Activated T-helper 17 cell treated with anti-CD3 and anti-CD28 coated beads, Interleukin-2, amount 50 U/mL, for 72 hours (primary cell): ENCODE measurements at places on chromosomes 1 and 21. TPM values are rescaled to one million over a fixed set of nuclear protein-coding genes. Genes with fewer than 3 reads are reported as not detected.
A peak's percentile ranks its signal among the peaks of the same experiment; 100 is the strongest.

The VANGL2 gene
- not detected for total RNA-seq

The CRP gene
- not detected for total RNA-seq

The SLC44A5 gene
- total RNA-seq, result 0.61 TPM

The BOLA1 gene
- total RNA-seq, result 23.1 TPM

The KCNN3 gene
- total RNA-seq, result 0.11 TPM

The TEKT2 gene
- 0.64 TPM for total RNA-seq

The TMCO4 gene
- 12.6 TPM for total RNA-seq

The NUDT17 gene
- 2.3 TPM for total RNA-seq

The SYCP1 gene
- total RNA-seq, result not detected

The UBE2U gene
- not detected for total RNA-seq

The S100A7A gene
- total RNA-seq, result not detected

The DENND2C gene
- total RNA-seq, result 1.0 TPM

GRCh38 chr1:42730002-42730401, 10.0 kb downstream of the CLDN19 start:
- ATAC-seq, result no peak

DNA sequence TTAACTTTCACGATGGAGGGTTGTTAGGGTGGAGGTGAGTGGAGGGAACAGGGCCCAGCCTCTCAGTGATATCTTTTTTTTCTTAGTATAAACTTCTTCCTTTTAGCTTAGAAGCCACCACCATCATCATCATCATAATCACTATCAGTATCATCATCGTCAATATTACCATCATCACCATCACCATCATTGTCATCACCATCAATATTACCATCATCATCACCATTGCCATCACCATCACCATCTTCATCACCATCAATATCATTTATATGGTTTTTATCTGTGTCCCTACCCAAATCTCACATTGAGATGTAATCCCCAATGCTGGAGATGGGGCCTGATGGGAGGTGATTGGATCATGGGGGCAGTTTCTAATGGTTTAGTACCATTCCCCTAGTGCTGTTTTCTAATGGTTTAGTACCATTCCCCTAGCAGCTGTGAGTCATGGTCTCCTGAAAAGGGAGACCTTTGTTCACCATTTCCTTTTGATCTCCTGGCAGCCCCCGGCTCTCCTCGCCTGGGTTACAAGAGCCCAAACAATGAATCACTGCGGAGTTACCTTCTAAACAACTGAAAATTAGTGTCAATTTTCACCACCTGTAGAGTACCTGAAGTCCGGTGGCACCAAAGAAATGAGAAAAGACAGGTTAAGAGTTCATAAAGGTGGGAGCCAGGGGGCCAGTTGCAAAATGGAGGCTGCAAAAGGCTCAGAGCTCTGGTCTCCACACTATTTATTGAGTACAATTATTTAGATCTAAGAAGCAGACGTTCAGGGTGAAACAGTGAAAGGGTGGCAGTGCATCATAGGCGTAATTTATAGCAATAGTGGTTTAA, 3.1 kb upstream of the PLA2G2E start:
- ATAC-seq, result peak; percentile 18

GRCh38 chr1:1435911-1436629, 580 bp downstream of the VWA1 start:
- peak; percentile 2 for ATAC-seq

- ATAC-seq, result no peak
Observed at GRCh38 chr1:203524152-203524551, 30.2 kb downstream of the OPTC start.

- peak; percentile 81 for ATAC-seq
Observed at GRCh38 chr1:52658795-52659194, 25.8 kb downstream of the SHISAL2A start.

- no peak for ATAC-seq
Observed at GRCh38 chr1:243288062-243288461, 32.2 kb downstream of the SDCCAG8 start.

DNA sequence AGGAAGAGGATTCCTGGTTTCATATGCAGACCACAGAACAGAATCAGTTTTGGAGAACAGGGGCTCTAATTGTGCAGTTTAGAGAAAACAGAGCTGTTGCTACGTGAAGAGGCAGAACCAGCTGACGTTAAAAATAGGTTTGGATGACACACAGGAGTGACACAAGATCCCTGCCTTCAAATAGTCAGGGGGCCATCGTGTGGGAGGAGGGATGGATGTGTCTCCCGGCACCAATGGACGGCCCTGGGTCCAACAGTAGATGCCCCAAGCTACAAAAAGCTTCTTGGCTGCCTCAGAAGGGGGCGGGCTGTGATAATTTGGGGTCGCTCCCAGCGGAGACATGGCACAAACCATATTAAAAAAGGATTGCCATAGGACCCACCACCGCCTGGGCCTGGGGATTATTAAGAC, 87.8 kb downstream of the MRPL37 start:
- no peak for ATAC-seq

DNA sequence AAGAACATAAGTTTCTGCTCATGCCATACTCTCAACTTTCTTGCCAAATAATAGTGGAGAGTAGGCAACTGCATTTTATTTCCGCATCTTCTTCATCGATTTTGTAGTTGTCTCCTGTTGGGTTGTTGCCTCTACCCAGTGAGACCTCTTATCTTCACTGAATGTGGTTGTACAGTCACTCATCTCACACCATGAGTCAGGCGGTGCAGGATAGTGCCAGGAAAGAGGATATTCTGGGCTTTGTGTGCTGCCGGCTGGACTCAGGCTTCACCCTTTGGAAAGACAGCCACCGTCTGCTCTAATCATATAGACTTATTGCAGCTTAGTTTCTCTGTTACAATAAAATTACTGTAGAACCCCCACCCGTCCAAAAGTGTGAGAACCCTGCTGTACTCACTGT, 154.3 kb upstream of the USP24 start:
- ATAC-seq, result no peak

GRCh38 chr1:52057255-52057654, 1.2 kb downstream of the BTF3L4 start:
- ATAC-seq, result no peak

DNA sequence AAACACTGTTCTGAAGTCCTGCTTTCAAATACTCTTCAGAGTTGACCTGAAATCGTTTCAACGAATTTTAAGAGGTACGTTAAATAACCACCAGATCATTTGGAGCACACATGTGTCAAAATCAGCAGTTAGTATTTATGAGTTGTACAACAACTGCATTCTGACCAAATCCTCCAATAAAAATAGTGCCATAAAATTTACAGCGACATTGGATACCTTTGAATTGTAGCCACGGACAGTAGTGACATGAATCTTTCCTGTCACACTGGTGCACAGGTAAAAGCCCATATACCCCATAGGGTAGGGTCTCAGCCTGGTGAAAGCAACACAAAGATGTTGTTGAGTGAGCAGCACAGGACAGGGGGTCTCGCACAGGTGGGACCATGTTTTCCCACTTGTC, 121.5 kb downstream of the CLIC6 start:
- no peak for ATAC-seq

DNA sequence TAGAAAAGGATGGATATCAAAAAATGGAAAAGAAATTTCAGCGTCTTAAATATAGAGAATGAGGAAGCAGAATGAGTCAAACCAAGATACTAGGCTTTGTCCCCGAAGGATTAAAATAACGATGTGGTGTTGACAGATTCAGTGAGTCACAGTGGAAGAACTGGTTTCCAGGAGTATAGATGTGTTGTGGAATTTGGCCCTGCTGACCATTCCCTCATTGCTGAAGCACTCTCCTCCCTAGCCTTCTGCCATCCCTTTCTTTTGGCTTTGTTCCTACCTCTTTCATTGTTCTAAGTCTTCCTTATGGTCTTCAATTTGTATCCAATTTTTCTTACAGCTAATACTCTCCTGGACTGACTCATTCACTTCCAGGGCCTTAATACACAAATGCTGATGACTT, 23.1 kb upstream of the USP25 start:
- no peak for ATAC-seq

- no peak for ATAC-seq
Observed at GRCh38 chr21:28884481-28884880, 108.2 kb downstream of the LTN1 start.

- ATAC-seq, result no peak
Observed at GRCh38 chr1:9726905-9727595, 75.5 kb downstream of the PIK3CD start.

- no peak for ATAC-seq
Observed at GRCh38 chr21:41182547-41182946, 14.6 kb downstream of the BACE2 start.

DNA sequence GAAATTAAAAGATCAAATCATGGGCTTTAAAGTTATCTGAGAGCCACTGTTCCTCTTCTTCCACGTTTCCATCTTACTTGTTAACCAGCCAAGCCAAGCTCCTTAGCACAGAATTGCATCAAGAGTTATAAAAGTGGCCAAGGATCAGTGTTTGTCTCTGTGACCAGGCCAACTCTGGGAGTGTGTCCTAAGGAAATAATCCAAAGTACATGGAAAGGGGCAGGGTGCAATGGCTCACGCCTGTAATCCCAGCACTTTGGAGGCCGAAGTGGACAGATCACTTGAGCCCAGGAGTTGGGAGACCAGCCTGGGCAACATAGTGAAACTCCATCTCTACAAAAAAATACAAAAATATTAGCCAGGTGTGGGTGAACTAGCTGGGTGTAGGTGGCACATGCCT, 10.0 kb upstream of the MPZL1 start:
- no peak for ATAC-seq

GRCh38 chr1:43772978-43773377, 65.6 kb downstream of the ST3GAL3 start:
- ATAC-seq, result no peak

GRCh38 chr1:205979301-205979700, 23.9 kb downstream of the RAB7B start:
- ATAC-seq, result no peak

GRCh38 chr1:192115000-192115399, 43.3 kb upstream of the RGS18 start:
- ATAC-seq, result no peak

- no peak for ATAC-seq
Observed at GRCh38 chr1:87106144-87106543, 191.7 kb downstream of the HS2ST1 start.

DNA sequence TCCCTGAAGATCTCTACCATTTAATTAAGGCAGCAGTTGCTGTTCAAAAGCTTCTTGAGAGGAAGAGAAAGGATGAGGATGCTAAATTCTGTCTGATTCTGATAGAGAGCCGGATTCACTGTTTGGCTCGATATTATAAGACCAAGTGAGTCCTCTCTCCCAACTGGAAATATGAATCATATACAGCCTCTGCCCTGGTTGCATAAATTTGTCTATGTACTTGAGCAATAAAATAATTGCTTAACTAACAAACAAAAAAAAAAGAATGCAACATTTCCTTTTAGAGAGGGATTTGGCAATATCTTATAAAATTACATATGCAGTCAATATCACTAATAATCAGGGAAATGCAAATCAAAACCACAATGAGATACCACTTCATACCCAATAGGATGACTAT, 26.8 kb downstream of the ALDH9A1 start:
- no peak for ATAC-seq

DNA sequence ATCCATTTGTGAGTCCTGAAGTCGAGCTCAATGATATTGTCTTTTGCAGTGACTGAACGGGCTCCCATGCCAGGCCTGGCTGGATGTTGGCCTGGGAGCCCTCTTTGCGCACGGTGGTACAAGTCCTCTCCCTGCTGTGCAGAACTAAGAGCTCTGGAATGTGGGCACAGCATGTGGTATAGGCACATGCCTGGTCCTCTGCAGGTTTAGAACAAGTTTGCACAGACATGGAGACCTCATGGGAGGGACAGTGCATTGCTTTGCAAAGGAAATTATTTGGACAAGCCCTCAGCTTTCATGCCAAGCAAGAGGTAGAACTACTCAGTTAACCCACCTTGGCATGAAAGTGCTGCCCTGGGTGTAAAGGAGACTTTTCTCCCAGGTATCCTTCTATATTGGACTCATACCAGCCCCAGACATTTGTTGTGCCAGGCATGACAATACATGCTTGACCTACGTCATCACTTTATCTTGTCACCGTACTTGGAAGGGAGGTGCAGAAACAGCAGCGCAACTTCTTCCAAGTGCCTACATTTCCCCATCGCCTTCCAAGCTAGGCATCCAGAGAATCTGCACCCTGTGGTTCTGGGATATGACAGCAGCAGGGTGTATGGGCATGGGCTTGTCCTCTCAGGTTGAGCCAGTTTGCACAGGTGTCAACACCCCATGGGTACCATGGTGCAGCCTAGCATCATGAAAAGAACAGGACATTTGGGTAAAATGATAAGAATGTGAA, 37.6 kb upstream of the MRPS6 start:
- no peak for ATAC-seq

DNA sequence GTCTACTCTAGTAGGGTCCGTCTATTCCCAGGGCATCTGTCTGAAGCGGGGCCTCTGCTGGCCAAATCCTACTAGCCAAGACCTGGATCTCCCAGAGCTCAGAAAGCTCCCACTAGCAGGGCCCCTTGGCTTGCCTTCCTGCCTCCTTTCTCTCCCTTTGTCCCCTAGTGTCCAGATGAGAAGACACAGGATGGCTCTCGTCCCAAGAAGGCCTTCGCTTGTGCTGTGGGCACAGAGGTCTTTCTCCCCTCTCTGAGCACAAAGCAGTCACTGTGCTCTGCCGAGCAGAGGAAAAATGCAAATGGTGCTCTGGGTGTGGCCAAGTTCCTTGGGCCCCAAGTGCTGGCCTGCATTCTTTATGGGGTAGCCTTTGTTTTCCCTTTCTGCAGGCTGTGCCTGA, 13.0 kb upstream of the GPR137B start:
- no peak for ATAC-seq

GRCh38 chr1:4483021-4483625, 171.3 kb upstream of the AJAP1 start:
- no peak for ATAC-seq

DNA sequence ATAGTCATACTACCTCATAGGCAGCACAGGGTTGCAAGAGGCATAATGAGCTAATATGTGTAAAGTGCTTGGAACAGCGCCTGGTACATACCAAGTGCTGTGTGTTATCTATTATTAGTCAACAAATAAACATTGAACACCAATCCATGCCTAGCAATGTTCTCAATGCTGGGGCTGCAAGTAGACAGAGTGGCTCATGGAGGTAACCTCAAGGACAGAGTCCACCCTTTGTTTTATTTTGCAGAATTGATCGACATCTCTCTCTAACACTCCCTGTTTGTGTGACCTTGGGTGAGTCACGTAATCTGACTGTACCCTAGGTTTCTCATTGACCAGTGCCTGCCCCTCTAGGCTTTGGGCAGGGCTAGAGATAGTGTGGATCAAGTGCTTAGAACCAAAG, 164.0 kb upstream of the KLHDC7A start:
- ATAC-seq, result no peak

DNA sequence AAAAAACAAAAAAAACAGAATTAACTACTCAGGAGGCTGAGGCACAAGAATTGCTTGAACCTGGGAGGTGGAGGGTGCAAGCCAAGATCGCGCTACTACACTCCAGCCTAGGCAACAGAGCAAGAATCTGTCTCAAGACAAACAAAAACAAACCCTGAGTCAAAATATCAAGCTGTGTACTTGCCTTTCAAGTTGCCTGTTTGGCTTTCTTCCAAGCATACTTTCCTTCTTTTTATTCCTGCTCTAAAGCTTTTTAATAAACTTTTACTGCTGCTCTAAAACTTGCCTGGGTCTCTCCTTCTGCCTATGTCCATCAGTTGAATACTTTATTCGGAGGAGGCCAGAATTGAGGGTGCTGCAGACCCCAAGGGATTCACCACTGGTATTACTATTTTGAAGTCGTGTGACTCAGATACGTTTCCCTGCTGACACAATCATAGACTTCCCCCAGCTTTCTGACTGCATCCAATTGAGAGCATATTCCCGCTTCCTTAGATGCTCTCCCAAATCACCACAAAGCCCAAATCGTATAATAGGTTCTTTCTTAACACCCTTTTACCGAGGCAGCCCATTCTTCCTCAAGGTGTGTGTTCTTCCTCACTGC, 3.5 kb upstream of the ACBD6 start:
- no peak for ATAC-seq
